ENCODE measurements at places on chromosomes 4 and X.

GRCh38 chr4:159946983-159947615, 844.2 kb downstream of the RAPGEF2 start:
- no peak for DNase-seq

DNA sequence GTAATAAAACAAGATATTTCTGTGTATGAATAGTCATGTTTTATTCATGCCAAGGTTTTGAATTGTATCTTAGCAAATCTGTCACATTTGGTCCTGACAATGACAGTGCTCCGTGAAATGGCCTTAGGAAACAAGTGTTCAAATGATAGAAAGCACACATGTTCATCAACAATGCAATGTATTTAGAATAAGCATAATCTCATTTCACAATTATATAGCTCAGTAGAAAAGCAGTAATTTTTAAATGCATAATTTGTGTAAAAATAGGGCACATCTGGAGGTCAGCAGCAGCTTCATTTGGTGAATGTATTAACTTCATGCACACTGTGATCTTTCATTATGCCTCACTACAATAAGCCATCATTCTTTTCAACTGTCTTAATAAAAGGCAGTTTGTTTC, 380.4 kb downstream of the GPM6A start:
- no peak for DNase-seq

DNA sequence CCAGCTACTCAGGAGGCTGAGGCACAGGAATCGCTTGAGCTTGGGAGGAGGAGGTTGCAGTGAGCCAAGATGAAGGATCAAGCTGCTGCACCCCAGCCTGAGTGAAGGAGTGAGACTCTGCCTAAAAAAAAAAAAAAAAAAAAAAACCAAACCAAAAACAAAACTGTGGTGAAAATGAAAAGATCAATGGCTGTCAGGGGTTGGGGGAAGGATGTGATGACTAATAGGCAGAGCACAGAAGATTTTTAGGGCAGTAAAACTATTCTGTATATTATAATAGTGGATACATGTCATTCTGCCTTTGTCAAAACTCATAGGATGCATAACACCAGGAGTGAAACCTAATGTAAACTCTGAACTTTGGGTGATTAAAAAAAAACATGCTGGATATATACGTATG, 69.9 kb upstream of the ELOVL6 start:
- DNase-seq = no peak

DNA sequence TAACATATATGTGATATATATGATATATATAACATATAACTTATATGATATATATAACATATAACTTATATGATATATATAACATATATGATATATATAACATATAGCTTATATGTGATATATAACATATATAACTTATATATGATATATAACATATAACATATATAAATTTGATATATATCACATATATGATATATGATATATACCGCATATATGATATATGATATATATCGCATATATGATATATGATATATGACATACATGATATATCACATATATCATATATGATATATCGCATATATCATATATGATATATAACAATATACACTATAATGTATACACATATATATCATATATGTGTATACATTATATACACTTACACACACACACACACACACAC, 114.3 kb downstream of the ELOVL6 start:
- DNase-seq = no peak

DNA sequence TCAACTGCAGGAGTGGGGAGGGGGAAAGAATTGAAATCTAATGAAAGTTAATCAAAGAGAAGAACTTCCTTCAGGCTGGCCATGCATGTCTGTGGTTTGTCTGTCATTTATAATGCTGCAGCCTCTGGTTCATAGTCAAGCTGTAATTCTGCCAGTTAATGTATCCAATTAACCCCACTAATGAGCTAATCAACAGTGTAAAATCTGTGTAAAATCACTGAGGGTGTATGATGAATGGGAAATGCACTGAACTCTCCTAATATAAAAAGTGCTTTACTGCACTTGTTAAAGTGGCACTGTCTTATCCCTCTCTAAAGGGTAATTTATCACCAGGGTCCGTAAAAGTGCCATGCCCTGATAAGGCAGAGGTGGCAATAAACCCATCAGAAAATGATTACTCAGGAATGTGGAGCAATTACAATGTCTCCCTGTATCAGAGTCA, 798.1 kb downstream of the PDHA2 start:
- DNase-seq = no peak
